ENCODE measurements at places on chromosomes 13 and 19. TPM values are rescaled to one million over a fixed set of nuclear protein-coding genes. Genes with fewer than 3 reads are reported as not detected.

Gene ZFP14
- 2.4 TPM for total RNA-seq

Gene CRB3
- not detected for total RNA-seq

Gene TUBA3C
- not detected for total RNA-seq

Gene PTH2
- not detected for total RNA-seq

Gene ZDHHC20
- total RNA-seq = 16.2 TPM

Data from left ventricle myocardium superior (tissue), 1 donor.